Umbilical cord (tissue), 2 donors: ENCODE measurements at places on chromosomes 3 and 15. TPM values are rescaled to one million over a fixed set of nuclear protein-coding genes. Genes with fewer than 3 reads are reported as not detected.
A peak's percentile ranks its signal among the peaks of the same experiment; 100 is the strongest.

- no peak for DNase-seq
Observed at GRCh38 chr3:45566951-45567411, 27.6 kb upstream of the LIMD1 start.

- DNase-seq = no peak
Observed at GRCh38 chr15:81268881-81269601, 54.9 kb downstream of the STARD5 start.

GRCh38 chr15:59567324-59567723 is 44.3 kb upstream of the GCNT3 start:
- DNase-seq = no peak

The GNAT1 gene
- not detected for total RNA-seq

- no peak for DNase-seq
Observed at GRCh38 chr3:12287727-12288181, 1.1 kb upstream of the PPARG start.

- DNase-seq = no peak
Observed at GRCh38 chr15:99343881-99344551, 92.7 kb downstream of the LRRC28 start.

The NEK11 gene
- total RNA-seq = 33.5 TPM

DNA sequence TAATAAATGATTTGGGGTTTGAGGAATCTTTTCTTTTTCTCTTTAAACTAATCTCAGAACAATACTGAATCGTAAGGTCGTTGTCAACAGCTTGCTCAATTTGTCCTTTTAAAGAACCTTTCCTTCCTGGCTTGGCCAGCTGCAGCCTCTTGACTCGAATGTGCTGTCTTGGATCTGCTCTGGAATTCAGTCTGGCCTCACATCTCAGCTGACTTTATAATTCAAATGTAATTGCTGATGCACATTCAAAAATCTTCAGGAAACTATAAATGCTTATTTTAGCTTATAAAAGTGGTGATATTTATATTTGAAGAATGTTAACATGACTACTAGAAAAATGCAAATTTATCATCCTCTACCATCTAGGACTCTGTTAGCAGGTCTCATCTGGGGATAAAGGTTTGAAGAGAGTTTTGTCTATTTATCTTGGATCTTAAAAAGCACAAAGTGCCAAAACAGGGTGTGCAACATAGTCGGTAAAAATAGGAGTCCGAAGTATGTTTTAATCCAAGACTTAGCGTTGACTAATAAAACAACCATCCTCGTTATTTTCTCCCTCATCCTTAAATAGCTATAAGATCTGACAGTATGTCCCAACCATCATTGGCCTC is 1035.2 kb downstream of the MCTP2 start:
- no peak for DNase-seq

GRCh38 chr3:177753451-177754155 is 556.3 kb upstream of the TBL1XR1 start:
- peak; percentile 27 for DNase-seq

- DNase-seq = no peak
Observed at GRCh38 chr3:195796795-195797194, 14.9 kb downstream of the MUC4 start.
